ENCODE measurements at places on chromosomes 5 and 9.

DNA sequence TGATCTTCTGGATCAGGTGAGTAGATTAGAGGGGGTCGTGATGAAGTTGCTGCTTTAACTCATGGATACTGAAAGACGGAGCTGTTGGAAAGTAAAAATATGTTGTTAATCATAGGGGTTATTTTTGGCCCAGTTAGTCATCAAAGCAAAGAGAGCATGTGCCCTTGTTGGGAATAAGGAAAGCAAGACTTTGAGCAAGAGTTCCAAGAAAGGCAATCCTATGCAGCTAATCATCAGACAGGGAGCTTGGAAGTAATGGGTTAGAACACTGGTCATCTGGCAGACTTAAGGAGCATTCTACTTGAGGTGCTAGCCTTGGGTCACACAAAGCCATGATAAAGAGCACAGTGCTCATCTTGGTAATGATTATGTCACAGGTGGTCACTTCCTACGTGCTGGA is 18.3 kb downstream of the ASPN start:
- DNase-seq = no peak

DNA sequence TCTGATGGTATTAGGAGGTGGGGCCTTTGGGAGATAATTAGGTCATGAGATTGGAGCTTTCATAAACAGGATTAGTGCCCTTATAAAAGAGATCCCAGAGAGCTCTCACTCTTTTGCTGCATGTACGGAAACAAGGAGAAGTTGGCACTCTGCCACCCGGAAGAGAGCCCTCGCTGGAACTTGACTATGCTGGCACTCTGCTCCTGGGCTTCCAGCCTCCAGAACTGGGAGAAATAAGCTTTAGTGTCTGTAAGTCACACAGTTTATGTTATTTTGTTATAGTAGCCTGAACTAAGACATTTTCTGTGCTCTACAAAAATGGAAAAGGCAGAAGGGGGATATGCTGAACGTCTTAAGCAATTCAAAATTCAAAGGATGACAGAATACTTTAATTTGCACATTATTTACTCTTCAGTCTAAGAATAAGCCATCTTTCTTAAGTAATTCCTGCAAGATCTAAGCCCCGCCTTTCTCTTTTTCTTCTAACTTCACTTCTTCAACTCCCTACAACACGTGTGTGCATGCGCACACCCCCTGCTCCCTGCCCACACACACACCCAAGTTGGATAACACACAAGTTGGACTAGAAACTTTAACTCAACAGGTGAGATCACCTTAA is 17.3 kb downstream of the NFIB start:
- no peak for DNase-seq

DNA sequence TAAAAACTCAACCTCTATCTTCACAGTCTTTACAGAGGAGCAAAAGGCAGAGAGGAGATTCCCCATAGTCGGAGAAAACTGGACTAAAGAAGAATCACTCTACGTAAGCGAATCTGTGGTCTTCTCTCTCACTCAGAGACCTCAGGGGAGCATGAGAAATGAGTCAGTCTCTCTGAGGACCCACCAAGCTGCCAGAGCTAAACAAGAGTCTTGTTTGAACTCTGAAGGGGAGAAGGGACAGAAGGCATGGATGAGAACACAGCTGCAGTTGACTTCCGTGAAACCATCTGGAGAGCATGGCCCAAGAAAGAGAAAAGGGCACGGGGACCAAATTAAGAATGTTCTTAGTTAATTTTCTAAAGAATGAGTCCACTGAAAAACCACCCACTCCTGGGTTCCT is 12.8 kb upstream of the MAN2A1 start:
- DNase-seq = no peak

GRCh38 chr9:76352026-76352620 is 42.1 kb downstream of the RFK start:
- DNase-seq = no peak

DNA sequence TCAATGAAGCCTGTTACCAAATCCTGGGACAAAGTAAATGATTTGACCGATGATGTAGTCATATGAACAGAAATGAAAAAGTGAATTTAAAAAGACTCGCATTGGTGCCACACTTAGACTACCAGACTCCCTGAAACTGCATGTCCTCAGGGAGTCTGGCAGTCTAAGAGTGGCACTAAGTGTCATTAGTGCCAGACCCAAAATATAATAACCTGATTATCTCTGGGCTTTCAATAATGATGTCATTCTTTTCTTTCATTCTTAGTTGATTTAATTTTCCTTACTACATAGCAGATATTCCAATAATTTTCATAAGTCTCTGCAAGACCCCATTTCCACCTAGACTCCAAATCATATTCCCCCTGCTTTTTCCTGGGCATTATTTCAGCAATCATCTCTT is 59.0 kb downstream of the OR2K2 start:
- no peak for DNase-seq

DNA sequence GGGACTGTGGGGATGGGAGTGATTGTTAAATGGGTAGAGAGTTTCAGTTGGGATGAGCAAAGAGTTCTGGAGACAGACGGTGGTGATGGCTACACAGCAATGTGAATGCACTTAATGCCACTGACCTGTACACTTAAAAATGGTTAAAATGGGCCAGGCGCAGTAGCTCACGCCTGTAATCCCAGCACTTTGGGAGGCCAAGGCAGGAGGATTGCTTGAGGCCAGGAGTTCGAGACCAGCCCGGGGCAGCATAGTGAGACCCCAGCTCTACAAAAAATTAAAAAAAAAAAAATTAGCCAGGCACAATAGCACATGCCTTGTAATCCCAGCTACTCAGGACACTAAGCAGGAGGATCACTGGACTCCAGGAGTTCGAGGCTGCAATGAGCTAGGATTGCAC is 7.7 kb downstream of the LMAN2 start:
- no peak for DNase-seq

DNA sequence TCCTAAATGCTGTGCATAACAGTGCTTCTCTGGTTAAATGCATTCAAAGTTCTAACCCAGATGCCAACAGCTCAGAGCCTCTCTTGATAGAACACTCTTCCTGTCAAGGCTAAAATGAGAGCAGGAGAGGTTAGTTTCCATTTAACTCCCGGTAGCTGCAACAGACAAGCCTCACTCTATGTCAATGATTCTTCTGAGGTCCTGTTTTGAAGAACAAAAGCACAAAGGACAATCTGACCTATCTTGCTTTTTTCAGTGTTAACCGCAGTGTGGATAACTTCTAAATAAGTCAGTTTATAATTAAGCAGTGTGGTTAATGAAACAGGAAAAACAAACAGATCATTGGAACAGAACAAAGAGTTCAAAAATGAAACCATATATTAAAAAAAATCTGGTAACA is 80.7 kb downstream of the ANKRD55 start:
- no peak for DNase-seq

- no peak for DNase-seq
Observed at GRCh38 chr5:620152-620551, 8.0 kb downstream of the CEP72 start.

- no peak for DNase-seq
Observed at GRCh38 chr9:7794196-7794595, 5.4 kb downstream of the DMAC1 start.
